Stimulated activated CD8-positive, alpha-beta memory T cell treated with anti-CD3 and anti-CD28 coated beads, Interleukin-15, amount 100 ng/mL, for 48 hours (primary cell): ENCODE measurements at places on chromosomes 4 and X.

- DNase-seq: no peak
These were observed 778 bp downstream of the C1QTNF7 start for GRCh38 chr4:15428611-15429010.

DNA sequence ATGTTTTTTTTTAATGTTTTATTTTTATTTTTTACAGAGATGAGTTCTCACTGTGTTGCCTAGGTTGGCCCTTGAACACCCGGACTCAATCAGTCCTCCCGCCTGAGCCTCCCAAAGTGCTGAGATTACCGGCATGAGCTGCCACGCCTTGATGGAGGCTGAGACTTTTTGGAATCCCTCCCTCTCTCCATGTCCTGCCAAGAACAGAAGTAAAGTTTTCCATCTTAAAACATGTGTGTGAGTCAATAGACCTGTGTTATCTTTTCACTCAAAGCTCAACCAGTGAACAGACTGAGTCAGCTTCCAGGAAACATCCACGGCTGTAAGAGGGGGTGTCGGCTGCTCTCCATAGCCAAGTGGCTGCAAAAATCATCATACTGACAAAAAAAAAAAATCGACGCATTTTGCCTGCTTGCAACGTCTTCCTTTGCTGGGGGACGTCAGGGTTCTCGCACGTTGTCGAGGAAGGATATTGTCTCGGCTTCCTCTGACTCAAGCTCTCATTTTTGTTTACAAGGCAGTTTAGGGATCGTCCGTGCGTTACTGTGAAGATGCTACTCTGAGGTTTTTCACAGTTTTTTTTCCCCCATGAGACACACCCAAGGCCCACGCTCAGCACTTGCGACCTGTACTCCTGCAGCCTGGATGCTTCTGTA, 10.0 kb upstream of the ASMTL start:
- DNase-seq: peak; percentile 56

DNA sequence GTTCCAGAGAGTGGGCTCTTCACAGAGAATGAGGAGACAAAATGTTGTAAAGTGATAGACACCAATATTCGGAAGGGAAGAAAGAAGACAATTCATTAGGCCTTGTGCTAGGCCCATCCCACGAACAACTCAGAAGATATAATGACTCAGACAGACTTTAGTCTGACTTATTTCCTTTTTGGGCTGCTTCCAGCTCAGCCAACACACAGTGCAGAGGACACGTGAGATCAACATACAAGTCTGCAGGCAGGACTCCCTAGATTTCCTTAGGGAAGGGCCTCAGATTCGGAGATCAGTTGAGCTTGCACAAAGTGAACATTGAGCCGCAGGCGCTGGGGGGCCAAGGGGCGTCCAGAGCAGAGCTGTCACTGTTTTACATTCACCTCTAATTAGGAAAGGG, 290.7 kb upstream of the TENM3 start:
- no peak for DNase-seq

- no peak for DNase-seq
These were observed 40.1 kb upstream of the LRPAP1 start for GRCh38 chr4:3572363-3572762.

DNA sequence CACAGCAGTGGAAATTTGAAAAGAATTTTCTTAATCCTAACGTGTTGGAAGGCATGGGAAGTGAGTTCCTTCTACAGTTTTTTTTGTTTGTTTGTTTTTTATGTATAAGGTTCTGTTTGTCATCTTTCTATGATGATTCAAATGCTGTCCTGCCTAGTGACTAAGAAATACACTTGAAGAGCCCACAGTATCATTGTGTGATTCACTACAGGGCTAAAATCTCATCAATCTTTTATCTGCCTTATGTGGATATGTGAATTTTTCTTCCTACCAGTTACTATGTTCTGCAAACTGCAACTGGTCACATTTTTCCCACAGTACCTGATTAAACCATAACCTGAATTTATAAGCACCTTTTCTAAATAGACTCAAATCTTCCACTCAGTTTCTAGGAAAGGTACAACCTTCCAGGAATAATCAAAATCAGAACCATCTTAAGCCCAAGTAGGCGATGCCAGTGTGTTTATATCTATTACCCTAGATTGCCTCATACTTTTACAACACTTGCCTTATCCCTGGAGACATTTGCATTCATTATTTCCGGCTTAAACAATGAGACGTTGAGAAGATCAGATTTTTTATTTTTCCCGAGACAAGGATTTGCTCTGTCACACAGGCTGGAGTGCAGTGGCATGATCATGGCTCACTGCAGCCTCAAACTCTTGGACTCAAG, 214.6 kb upstream of the GALNT7 start:
- DNase-seq: no peak

GRCh38 chrX:15579778-15580747, 20.7 kb downstream of the ACE2 start:
- DNase-seq: no peak

- no peak for DNase-seq
These were observed 101.2 kb upstream of the MYOZ2 start for GRCh38 chr4:119034276-119035008.

- no peak for DNase-seq
These were observed 5.7 kb upstream of the SLC25A4 start for GRCh38 chr4:185137233-185137925.

GRCh38 chr4:127250577-127250976, 382.2 kb upstream of the INTU start:
- no peak for DNase-seq

GRCh38 chr4:118834960-118835569, 861 bp downstream of the SEC24D start:
- DNase-seq: peak; percentile 19
